ENCODE measurements at places on chromosomes 5 and 9. TPM values are rescaled to one million over a fixed set of nuclear protein-coding genes. Genes with fewer than 3 reads are reported as not detected.
A peak's percentile ranks its signal among the peaks of the same experiment; 100 is the strongest.

- DNase-seq, result no peak
These were observed 203.0 kb upstream of the ADRA1B start for GRCh38 chr5:159713254-159713653.

- no peak for DNase-seq
These were observed 218.1 kb upstream of the NREP start for GRCh38 chr5:111975133-111975532.

- DNase-seq, result no peak
These were observed 137.6 kb upstream of the LPCAT1 start for GRCh38 chr5:1661311-1661710.

DNA sequence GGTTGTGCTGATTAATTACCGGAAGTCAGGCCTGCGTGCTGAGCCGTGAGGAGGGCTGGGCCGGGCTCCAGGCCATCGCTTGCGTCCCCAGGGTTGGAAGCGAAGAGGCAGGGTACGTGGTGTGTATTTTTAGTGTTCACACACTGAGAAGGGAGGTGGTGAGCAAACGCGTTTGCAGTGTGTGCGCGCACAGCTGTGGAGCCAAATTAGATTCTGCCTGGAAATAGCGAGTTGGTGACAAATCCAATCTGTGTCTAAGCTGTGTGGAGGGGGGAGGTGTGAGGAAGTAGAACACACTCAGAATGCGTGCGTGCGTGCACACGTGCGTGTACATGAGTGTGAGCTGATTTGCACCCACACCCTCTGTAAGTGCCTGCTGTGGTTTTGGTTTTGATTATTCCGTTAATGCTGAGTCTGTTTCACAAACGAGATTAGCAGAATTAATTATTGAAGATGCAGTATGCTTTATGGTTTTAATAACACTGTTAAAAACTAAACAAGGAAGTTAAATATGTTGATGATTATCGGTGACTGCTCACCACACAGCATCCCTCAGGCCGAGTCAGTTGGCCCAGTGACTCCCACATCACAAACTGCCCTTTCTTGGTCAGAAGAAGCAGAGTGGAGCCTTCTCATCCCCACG, 111.8 kb upstream of the FCN2 start:
- no peak for DNase-seq

DNA sequence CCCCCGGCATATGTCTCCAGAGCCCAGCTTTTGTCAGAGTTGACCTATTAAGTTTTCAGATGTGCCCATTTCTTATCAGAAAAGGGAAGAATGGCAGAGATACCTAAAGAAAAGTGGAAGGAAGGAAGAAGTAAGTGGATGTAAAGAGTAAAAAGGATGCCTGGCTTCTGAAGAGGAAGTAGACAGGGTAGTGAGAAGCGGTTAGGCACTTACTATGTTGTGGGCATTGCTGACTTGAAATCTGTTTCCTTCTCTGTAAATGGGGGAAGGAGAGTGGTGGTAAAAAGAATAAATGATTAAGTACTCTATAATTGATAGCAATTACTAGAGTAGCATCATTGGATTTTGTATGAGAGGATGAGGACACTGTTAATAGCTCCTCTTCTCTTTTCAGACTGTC, 9.9 kb downstream of the ANP32B start:
- no peak for DNase-seq

- no peak for DNase-seq
These were observed 113.2 kb upstream of the PRRC1 start for GRCh38 chr5:127404190-127404589.

DNA sequence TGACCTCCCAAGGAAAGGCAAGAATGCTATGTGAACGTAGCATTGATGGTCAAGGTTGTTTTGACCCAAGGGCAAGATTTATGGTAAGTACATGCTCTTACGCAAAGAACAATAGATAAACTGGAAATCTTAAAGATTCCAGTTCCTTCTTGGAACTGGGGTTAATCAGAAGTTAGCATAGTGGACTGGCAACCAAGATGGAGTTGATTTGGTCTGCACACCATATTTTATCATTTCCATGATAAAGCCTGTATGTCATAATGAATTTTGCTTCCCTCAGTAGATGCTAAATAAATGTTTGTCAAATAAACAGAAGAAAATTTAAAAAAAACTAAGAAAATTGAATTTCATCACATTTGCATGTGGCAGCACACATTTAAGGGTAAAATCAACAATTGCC, 242.4 kb upstream of the MEF2C start:
- DNase-seq, result no peak

- DNase-seq, result no peak
These were observed 18.3 kb downstream of the PTPRD start for GRCh38 chr9:10594482-10594881.

GRCh38 chr5:121731377-121731776, 120.3 kb upstream of the FTMT start:
- DNase-seq, result no peak

GRCh38 chr5:36870399-36871040, 6.0 kb upstream of the NIPBL start:
- no peak for DNase-seq

DNA sequence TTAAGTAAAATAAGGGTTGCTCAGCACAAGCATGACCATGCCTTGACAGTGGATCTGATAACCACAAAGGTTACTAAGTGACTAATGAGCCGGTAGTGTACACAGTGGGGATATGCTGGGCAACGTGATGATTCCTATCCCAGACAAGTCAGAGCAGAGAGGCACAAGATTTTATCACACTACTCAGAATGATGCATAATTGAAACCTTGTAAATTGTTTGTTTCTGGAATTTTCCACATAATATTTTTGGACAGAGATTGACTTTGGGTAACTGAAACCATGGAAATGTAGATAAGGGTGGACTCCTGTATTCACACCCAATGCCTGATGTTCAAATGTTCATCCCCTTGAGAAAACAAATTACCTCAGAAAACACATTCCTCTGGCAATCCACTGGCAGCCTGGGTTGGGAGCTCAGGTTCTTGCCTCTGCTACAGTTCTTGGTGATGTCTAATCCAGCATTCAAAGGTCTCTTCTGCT, 16.2 kb upstream of the ERAP1 start:
- no peak for DNase-seq

DNA sequence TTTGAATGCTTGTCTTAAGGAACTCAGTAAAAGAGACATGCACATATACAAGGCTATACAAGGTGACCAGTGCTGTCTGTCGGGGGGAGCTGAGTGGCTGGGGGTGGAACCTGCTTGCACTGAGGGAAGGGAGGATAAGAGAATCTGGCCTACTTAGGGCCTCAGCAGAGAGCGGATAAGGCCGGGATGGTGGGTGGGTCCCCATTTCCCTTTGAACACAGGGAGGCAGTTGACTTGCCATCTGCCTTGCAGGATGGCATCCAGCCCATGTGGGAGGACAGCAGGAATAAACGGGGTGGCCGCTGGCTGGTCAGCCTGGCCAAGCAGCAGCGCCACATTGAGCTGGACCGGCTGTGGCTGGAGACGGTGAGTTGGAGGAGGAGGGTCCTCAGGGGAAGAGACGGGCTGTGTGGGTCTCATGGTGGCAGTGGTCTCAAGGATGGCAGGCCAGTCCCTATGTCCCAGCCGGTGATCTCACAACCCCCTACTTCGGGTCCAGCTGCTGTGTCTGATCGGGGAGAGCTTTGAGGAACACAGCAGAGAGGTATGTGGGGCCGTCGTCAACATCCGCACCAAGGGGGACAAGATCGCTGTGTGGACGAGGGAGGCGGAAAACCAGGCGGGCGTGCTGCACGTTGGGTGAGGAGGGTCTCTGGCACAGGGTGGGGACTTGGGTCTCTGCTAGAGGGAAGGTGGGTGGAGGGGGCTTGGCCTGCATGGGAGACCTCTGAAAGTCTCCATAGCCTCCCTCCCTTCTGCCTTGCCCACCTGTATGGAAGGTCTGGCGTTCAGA, 2.2 kb upstream of the TSPAN17 start:
- no peak for DNase-seq

GRCh38 chr9:75891771-75892215, 1.3 kb downstream of the PCSK5 start:
- DNase-seq, result peak; percentile 9

GRCh38 chr5:120419127-120419526, 45.0 kb upstream of the PRR16 start:
- DNase-seq, result no peak

DNA sequence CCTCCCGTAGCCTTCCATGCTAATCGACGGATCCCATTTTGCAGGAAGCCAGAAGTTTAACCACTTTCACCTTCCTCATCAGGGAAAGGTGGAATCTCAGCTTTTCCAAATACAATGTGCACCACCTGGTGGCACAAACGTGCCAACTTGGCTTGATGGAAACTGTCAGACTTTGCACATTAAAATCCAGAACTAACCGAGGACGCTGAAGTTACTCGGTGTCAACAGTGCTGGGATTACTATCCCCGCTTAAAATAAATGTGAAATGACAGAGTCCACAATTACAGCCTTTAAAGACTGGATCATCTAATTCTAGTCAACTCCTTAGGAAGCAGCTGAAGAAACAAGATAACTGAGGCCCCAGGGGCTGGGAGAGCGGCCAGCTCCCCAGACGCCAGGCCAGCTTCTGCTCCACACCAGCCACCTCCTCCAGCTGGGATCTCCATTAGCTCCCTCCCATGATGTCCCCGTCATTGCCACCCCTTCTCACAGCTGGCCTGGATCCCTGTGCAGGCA, 50.1 kb upstream of the RETREG1 start:
- DNase-seq, result no peak

DNA sequence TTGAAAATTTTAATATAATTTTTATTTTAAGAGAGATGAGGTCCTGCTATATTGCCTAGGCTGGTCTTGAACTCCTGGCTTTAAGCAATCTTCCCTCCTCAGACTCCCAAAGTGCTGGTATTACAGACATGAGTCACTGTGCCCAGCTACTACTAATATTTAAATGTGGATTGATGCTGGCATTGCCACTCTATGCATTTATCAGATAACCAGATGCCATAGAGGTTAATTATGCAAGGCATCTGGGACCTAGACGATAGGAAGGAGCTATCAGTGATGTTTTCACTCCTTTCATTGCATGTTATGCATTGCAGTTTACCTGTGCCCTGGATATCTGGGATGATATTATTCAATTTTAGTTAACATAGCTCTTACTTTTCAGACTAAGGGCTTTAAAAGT, 127.0 kb downstream of the RPS23 start:
- no peak for DNase-seq

- DNase-seq, result no peak
These were observed 42.1 kb downstream of the CACNA1B start for GRCh38 chr9:137919649-137920141.

DNA sequence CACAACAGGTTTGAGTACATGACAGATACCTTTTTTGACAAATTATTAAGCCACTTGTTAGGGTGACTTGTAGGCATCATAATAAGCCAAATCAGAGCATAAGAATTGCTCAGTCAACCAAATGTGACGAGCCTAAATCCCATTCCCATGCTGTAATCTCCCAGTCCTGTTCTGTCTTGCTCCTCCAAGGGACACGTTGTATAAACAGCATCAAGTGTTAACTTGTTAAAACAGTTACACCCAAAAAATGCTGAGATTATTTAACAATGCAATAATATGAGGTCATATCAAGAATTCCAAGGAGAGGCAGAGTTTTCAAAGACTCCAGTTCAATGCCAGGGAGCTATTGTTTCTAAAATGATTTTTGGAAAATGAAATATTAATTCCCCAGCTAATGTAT, 76.2 kb downstream of the SH3TC2 start:
- DNase-seq, result no peak

GRCh38 chr9:108235609-108236008, 620.2 kb downstream of the ACTL7B start:
- DNase-seq, result no peak

- no peak for DNase-seq
These were observed 77.7 kb downstream of the DNAH5 start for GRCh38 chr5:13866792-13867191.

DNA sequence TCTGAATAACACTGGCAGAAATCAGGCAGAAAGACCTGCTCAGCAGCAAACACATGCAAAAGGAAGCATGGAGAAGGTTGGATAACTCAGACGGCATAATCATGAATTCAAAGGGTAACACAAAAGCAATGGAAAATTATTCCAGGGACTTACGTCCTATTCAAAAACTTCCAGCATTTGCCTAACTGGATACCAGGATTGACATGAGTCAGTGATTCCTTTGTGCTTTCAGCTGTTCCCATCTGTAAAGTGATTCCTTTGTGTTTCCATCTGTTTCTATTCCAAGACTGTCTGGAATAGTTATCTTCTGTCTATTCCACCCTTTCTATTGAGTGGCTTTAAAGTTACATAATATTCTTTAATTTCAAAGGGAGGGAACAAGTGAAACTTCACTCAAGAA, 1361.7 kb upstream of the CDH9 start:
- DNase-seq, result no peak

DNA sequence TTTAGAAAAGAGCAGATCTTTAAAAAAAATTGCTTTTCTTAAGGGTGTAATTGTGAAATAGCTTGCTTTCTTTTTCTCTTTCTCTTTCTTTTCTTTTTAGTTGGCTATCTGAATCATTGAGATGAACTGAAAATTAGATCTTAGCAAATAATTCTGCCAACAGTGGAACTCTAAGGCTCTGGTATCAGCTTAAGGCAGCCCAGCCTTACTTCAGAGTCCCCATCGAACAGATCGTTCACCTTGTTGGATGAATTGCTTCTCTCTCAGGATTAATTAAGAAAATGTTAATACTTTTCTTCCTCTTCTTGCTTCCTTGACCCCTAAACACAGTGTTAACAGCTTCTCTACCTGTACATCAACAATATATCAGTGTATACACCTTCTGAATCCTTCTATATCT, 92.1 kb downstream of the ZCCHC7 start:
- DNase-seq, result no peak

DNA sequence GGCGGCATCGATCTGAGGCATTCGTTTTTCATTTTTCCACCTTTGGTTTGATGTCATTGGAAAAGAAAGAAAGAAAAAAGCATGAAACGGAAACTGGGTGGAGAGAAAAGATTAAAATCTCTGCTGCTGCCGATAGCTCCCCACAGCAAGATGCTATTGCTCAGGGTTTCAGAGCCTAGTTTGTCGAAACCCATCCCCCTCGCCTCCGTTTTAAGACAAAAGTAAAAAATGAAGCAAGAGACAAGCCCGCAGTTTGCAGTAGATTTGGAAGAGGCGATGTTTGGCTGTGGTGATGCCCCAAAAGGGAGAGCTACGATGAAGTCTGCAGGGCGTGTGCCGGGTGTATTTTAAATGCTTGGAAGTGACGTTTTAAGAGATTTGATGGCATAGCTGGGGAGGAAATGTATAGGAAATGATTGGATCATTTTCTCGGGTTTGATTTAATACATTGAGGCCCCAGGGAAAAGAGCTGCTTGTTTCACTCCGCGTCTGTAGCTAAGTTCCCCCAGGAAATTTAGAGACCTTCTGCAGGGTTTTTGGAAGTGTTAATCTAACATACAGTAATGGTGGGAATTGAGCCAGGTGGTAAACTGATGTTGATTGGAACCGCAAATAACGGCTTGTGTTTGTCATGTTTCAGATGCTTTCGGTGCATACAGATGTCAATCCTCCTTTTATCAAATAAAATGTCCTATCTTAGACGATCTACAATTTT, 909 bp downstream of the NDFIP1 start:
- peak; percentile 62 for DNase-seq

PCDHA8 gene
- not detected for total RNA-seq

PCDHA11 gene
- total RNA-seq, result not detected

EXOC3 gene
- 66.4 TPM for total RNA-seq

ZNG1A gene
- 32.7 TPM for total RNA-seq

PCDHGC5 gene
- not detected for total RNA-seq

NXNL2 gene
- not detected for total RNA-seq

ECPAS gene
- total RNA-seq, result 107 TPM

OR1Q1 gene
- not detected for total RNA-seq

OGN gene
- total RNA-seq, result not detected

CFAP77 gene
- total RNA-seq, result not detected

NPM1 gene
- 2,774 TPM for total RNA-seq

CMBL gene
- 0.23 TPM for total RNA-seq

PIP5KL1 gene
- 1.4 TPM for total RNA-seq

AIF1L gene
- 0.55 TPM for total RNA-seq

PTPA gene
- 112 TPM for total RNA-seq

JMY gene
- 5.8 TPM for total RNA-seq
